ENCODE measurements at places on chromosomes 1 and 21. TPM values are rescaled to one million over a fixed set of nuclear protein-coding genes. Genes with fewer than 3 reads are reported as not detected.

The BLACAT1 gene
- not detected for total RNA-seq

The NUF2 gene
- 17.7 TPM for total RNA-seq

The TMEM269 gene
- total RNA-seq: under 0.01 TPM

The SEC22B gene
- 47.4 TPM for total RNA-seq

The SPRR5 gene
- not detected for total RNA-seq

- no peak for DNase-seq
These were observed 45.4 kb downstream of the BARHL2 start for GRCh38 chr1:90671741-90672140.

DNA sequence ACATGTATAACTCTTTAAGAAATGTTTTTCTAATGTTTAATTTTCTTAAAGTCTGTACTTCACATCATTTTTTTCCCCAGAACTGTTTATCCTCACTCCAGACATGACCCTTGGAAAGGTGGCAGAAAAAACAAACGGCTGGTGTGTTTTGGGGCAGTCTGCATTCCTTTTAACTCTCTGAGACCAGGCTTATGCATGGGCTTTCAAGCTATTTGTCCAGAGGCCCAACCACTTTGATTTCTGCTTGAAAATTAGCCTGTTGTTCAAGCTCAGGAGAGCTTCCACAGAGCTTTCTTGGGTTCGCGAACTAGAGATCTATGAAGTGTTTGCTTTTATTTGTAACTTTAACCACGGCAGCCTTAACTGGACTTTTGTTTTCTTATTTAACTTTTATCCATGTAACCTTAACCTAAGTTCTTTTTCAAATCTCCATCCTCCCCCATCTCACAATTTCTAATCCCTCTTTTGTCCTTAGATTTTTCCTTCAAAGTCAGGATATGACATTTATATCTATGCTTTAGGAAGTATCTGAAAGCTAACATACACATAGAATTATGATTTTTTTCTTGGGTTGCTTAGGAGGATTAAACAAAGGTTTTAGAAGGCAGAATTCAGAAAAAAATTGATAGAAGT lies 111.8 kb downstream of the FGGY start:
- peak; percentile 28 for DNase-seq

GRCh38 chr1:80170811-80171485 lies 1164.4 kb upstream of the ADGRL4 start:
- DNase-seq: no peak
